ENCODE measurements at places on chromosomes 12 and 14.

GRCh38 chr14:56794088-56794556, 16.2 kb downstream of the OTX2 start:
- DNase-seq: no peak

DNA sequence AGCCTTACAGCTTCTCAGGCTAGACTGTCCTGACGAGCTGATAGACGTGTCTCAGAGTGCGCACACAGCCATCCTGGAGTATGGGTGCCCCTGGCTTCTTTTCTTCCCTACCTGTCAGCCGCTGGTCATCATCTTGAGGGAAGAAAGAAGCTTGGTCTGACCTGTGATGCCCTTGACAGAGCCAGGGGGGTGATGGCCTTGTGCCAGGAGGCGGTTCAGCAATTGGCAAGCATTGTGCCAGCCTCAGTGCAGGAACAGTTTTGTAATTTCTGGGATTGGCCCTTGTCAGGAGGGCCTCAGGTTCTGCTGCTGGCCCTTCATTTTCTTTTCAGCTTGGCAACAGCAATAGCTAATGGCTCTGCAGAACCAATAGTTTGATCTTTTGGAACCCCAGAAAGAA, 80.1 kb downstream of the ADCK1 start:
- DNase-seq: no peak

GRCh38 chr12:98646294-98647090, 1.4 kb downstream of the APAF1 start:
- DNase-seq: no peak

- DNase-seq: no peak
Measured at GRCh38 chr12:128649902-128650301, 173.9 kb downstream of the SLC15A4 start.

GRCh38 chr14:106187216-106187615, 660.8 kb downstream of the TMEM121 start:
- DNase-seq: no peak

All from NCI-H2081 (cell line).